ENCODE measurements at places on chromosomes 5 and 9.

GRCh38 chr5:581941-582340 lies 30.2 kb upstream of the CEP72 start:
- DNase-seq = no peak

DNA sequence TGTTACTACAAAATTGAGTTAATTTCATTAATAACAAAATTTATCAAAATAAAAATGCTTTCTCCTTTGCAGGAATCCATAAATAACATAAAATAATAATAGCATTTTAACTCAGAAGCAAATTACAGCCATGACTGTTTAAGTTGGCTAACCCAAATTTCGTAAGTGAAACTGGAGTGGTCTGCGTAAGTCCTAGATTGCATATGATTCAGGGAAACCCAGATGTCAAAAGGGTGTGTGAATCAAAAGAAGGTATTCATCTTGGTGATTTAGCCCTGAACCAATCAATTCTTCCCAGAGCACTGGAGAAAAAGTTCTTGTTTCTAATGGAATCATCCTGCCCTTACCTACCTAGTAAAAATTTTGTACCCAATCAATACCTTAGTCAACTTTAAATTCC lies 547.6 kb downstream of the RAB3C start:
- DNase-seq = no peak

DNA sequence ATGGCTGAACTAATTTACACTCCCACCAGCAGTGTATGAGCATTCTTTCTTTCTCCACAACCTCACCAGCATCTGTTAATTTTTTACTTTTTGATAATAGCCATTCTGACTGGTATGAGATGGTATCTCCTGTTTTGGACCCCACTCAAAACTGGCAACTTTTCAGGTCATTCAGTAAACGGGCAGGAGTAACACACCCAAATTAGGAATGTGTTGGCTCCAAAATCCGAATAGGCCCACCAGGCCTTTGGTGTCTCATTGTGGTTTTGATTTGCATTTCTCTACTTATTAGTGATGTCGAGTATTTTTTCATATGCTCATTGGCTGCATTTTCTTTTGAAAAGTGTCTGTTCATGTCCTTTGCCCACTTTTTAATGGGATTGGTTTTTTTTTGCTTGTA lies 517.1 kb downstream of the TMEM232 start:
- no peak for DNase-seq

DNA sequence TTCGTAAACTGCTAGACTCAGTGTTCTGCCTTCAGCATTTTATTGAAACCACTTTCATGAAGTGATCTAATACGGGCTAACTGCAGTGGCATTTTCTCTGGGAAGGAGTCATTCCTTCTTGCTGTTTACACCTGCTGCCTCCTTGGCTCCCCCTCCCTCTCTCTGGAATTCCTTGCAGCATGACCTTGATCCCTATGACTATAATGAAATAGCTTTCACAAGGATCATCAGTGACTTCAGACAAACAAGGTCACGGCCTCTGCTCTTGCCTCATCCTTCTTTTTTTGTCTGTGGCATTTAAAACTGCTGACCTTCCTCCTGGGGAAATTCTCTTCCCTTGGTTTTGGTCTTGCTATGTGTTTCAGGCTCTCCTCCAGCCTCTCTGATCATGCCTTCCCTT lies 90.2 kb downstream of the ZNF462 start:
- no peak for DNase-seq

- no peak for DNase-seq
Observed at GRCh38 chr9:34507966-34508365, 14.8 kb downstream of the ENHO start.

DNA sequence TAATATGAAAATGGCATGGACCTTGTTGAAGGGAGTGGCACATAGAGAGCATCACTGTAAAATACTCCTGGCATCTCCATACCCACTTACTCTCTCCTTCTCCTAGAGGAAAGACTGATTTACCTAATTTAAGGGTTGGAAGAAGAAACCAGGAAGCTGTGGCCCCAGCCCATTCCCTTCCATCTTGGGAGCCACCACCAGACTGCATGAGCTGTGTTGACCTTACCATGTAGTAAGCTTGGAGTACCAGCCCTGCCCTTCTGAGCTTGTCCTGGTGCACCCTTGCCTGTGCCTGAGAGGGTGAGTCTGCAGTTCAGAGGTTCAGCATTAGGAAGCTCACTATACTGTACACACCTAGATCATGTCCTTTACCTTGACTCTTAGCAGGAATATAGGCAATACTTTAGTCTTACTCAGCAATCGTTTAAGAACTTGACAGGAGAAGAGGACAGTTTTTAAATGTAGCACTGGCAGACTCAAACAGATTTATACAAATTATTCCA lies 35.7 kb upstream of the HMGCS1 start:
- no peak for DNase-seq

- peak; percentile 15 for DNase-seq
Observed at GRCh38 chr9:38619556-38620447, 594 bp downstream of the ANKRD18A start.

GRCh38 chr9:88880199-88880598 lies 111.1 kb upstream of the S1PR3 start:
- no peak for DNase-seq

DNA sequence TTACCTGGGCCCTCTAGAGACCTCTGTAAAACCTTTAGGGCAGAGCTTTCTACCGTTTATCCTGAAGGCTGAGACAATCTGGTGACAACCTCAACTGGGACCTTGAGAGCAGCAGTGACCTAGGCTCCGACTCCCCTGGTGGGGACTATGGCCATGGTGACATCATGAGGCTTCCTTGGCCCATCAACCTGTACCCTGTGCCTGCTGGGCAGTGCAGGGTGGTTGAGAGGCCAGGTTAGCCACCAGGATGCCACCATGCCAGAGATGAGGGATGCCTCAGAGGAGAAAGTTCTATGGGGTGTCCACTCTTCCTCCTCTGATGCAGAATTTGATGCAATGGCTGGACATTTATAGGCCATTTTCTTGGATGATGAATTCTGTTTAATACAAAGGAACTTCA lies 194.8 kb downstream of the PDZD2 start:
- no peak for DNase-seq

- no peak for DNase-seq
Observed at GRCh38 chr9:36118201-36118600, 18.3 kb upstream of the GLIPR2 start.

GRCh38 chr5:33789567-33789957 lies 102.2 kb downstream of the ADAMTS12 start:
- no peak for DNase-seq

GRCh38 chr9:99966716-99967115 lies 60.3 kb downstream of the STX17 start:
- no peak for DNase-seq

- no peak for DNase-seq
Observed at GRCh38 chr5:6365142-6365976, 13.0 kb downstream of the MED10 start.

DNA sequence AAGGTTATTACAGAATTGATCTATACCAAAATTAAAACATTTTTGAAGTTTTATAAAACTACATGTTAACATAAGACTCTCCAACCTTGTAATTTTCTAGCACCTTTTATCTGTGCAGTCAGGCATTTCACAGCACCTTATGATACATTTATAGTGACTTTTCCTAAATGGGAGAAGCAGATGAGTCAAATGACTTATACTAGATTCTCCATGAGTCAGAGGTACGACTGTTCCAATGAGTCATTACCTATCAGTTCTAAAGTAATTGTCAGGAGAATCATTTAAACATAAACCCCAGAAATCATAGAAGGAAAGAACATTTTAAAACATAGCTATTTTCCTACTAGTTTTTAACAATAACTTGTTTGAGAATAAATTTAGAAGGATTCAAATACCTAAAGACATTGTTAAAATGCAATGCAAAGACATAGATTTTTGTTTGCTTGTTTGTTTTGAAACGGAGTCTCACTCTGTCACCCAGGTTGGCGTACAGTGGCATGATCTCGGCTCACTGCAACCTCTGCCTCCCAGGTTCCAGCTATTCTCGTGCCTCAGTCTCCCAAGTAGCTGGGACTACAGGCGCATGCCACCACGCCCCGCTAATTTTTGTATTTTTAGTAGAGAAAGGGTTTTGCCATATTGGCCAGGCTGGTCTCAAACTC lies 34.7 kb upstream of the DMXL1 start:
- no peak for DNase-seq

- DNase-seq = no peak
Observed at GRCh38 chr9:15116130-15116580, 190.9 kb downstream of the TTC39B start.

GRCh38 chr5:30831605-30832004 lies 361.9 kb upstream of the CDH6 start:
- DNase-seq = no peak

DNA sequence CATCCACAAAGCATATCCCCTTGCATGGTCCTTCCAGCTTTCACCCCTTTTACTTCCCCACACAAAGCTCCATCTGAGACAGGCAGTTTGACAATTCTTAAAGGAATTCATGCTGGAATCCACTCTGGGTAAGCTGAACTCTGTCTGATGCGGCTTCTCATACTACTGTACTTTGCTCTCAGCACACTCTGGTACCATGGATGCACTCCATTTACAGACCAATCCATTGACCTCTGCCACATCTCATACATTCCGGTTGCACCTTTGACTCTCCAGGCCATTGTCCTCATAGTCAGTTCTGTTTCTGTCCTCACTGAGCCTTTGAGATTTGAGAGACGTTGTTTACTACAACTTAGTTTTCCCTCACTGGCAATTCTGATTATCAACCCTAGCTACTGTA lies 12.2 kb downstream of the SPATA9 start:
- no peak for DNase-seq
